Activated CD4-positive, alpha-beta T cell treated with anti-CD3 and anti-CD28 coated beads, Interleukin-2, amount 50 U/mL, for 24 hours (primary cell): ENCODE measurements at places on chromosomes 2 and 18.

DNA sequence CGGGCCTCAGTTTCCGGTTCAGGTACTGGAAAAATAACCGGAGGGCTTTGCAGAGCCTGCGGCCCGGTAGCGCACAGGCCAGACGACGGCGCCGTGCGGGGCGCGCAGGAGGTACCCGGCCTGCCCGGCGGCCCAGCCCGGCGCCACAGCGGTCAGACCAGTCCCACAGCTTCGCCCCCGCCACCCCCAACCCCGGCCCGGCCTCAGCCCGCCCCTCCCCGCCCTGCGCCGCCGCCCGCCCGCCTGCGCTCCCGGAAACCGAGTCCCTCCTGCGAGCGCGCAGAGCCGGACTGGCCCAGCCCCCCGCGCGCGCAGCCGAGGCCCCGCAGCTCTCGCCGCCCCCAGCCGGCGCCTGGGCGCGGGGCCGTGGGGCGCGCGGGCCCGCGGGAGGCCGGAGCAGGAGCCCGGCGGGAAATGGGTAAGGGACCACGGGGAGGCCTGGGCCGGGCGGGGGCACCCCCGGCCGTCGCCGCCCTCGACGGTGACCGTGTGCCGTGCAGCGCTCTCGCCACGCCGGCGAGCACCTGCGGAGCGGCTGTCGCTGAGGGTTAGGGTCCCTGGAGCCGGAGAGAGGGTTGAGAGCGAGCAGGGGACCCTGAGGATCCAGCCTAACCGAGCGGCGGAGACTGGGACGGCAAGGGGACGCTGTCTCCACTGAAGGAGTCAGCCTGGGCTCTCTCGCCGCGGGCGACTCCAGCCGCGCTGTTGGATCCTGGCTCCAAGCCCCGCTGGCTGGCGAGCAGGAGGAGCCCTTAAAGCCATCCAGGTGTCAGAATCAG is 16.5 kb upstream of the PSD4 start:
- DNase-seq, result no peak

DNA sequence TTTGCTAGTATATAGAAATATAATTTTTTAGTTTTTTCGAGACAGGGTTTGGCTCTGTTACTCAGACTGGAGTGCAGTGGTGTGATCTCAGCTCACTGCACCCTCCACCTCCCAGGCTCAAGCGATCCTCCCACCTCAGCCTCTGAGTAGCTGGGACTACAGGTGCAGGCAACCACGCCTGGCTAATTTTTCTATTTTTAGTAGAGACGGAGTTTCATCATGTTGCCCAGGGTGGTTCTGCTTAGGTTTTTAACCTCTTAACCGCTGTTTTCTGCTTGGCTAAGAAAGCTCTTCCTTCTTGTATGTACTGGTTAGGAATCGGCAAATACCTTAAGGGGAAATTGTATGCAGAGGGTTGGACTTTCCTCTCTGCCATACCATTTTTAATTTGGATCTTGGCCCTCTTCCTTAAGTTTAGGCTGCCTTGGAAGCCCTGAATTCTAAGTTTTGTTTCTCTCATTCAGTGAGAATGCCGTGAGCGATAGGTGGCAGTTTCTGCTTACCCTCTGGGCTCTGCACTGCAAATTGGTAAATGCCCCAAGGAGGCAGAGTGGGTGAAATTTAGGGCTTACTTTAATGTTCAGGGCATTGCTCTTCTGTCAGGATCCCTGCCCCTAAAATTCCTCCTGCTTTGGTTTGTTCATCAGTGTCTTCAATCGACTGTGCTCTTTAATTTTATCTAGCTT is 32.3 kb downstream of the EML6 start:
- no peak for DNase-seq

DNA sequence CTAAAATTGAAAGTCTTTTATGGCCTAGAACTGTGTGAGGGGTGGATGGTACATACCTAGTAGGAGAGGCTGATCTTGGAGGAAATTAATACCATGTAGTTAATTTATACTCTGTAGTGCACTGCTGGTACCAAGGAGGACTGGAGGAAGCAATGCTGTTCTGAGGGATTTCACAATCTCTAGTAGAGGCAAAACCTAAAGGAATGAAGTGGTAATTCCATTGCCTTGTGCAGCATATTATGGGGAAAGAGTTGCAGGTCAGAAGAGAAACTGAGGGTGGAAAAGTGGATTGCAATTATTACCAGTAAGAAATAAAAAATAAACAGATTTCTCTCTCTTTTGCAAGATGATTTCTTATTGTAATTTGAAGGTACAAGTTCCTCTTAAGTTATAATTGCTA is 2.2 kb downstream of the ABI2 start:
- DNase-seq, result no peak

- no peak for DNase-seq
Measured at GRCh38 chr2:73451263-73451972, 65.8 kb downstream of the ALMS1 start.

GRCh38 chr18:8139127-8139527 is 470.1 kb upstream of the RAB12 start:
- no peak for DNase-seq

DNA sequence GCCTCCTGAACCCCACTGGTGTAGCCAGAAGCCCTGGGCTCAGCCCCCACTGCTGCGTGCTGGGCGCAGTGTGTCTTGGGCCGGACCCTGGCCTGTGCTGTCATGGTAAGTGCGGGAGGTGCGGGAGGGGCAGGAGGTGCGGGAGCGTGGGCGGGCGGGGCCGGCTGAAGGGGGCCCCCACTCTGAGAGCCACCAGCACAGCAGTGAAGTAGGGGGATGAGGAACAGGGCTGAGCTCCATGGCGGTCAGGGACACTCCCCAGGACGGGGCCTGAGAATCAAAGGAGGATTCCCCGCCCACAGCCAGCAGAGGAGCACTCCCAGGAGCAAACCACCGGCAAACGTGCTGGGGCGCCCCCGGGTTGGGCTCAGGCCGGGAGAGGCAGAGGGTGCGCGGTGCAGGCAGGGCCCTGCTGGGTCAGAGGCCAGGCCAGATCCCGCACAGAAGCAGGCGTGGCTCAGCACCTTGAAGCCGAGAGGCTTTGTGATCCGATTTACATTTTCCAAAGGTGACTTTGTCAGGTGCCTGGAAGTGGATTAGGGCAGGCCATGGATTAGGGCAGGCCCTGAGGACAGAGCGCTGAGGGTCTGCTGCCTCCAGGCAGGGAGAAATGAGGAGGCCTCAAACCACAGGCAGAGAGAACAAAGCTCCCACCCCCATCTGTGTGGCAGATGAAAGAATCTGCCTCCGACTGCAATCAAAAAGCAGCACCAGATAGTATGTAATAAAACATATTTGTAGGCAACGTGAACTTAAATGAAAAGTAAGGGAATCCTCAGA is 152.0 kb upstream of the RAB6C start:
- DNase-seq, result no peak

DNA sequence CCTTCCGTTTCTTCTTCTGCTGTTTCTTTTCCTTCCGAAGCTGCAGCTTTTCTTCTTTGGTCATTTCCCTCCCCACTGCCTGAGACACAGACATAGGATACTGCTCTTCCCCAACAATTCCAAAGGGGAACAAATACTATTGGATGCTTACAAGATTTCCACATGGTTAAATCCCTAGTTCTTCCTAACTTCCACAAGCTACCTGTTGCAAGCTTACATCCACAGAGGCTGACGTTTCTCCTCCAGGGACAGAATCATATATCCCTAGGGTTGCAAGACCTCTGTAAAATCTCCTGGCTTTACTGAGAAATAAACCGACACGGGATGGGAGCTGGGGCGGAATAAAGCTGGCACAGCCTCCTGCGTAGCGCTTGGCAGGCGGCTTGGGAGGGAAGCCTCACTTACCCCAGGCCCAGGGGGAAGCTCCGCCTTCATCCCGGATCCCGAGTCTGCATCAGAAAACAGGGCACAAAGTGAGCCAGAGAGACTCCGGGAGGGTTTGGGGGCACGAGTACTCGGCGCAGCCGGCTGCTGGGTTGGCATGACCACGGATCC is 590 bp downstream of the EIF2B4 start:
- DNase-seq, result peak; percentile 27

DNA sequence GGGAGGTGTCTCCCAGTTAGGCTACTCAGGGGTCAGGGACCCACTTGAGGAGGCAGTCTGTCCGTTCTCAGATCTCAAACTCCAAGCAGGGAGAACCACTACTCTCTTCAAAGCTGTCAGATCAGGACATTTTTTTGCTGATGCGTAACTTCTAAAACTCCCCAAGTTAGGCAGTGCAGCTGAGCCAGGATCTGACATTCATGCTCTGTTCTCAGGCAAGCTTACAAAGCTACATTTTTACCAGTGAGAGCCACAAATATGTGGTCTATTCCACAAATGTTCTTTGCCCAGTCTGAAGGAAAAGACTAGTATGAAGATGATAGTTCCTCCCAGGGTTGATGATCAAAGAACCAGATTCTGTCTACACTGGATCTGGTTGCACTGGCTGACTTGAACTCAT is 184.1 kb downstream of the MTCL1 start:
- no peak for DNase-seq

GRCh38 chr2:19256121-19256601 is 102.3 kb downstream of the OSR1 start:
- no peak for DNase-seq

DNA sequence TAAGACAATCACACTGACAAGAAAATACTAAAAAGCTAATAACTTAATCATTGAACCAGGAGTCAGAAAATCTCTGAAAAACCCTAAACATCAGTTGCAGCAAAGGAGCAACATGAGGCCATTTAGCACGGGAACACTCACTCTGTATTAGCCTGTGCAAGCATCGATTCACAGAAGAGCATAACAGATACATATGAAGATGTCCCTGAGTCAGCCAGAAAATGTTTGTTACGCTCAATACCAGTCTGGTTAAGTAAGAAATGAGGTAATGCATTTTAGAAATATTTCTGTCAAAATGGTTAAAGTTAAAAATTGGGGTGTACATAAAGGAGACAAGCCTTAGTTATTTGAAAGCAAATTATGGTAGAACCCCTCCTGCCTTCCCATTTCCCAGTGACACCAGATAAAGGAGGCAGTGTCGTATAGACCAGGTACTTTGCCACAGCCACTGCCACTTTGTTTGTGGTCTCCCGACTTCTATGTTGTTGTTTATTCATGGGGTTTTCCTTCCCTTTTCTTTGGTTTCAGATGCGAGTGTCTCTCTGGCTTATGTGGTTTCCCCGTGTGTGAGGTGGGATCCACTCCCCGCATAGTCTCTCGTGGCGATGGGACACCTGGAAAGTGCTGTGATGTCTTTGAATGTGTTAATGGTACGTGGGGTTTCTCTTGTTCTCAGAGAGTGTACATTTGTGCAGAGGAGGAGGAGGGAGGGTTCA is 108.6 kb downstream of the CRIM1 start:
- no peak for DNase-seq

DNA sequence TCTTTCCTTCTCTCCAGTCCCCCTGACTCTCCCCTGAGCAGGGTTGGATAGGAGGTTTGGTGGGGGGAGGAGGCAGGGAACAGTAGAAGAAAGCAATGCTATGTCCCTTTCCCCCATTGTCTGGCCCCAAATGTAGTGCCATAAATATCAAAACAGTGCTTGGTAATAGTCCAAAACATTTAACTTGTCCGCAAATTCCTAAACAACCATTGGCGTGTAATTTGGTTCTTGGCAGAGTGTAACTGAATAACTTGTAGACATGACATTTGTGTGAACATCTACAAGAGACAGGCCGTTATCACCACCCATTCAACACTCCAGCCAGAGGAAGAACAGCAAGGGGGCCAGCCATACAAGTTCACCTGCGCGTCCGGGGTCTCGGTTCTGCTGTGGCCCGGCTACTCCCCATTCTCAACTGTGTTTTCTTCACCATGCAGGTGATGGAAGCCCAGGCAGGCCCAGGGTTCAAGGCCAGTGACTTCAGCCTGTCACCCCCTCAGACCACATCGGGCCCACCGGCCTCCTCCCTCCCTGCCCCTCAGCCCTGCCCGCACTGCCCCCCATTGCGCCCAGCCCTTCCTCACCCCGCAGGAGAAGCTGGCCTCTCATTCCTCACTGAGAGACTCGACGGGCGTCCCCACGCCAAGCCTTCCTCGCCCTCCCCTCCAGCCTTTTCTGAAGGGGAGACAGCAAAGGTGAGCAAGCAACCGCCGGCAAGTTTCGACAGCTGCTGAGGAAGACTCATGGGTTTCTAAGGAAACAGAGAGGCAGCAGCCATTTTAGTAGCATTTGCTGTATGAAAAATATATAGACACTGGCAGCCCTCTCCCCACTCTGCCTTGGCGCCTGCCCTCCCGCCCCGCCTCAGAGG is 699 bp upstream of the RAPGEF4 start:
- DNase-seq, result peak; percentile 5

GRCh38 chr2:170942615-170943014 is 13.6 kb downstream of the GORASP2 start:
- no peak for DNase-seq

- no peak for DNase-seq
Measured at GRCh38 chr2:150376553-150377335, 110.7 kb downstream of the RND3 start.

- no peak for DNase-seq
Measured at GRCh38 chr2:160491911-160492371, 1.7 kb downstream of the RBMS1 start.

DNA sequence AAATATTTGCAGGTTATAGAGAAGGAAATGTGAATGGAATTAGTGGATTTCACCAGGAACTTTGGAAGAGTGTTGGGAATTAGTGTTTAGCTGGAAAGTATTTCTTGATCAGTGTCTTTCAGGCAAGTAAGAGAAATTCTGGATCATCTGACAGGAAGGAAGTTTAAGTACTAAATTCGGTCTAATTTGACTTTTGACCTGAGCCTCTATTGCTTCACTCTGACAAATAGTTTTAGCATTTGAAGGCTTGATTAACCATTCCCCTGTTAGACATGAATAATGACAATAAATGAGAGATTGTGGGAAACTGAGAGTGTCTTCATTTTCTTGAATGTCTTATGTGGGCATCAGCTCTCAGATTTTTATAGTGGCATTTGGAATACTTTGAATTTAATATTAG is 16.0 kb downstream of the CCNT2 start:
- DNase-seq, result no peak

DNA sequence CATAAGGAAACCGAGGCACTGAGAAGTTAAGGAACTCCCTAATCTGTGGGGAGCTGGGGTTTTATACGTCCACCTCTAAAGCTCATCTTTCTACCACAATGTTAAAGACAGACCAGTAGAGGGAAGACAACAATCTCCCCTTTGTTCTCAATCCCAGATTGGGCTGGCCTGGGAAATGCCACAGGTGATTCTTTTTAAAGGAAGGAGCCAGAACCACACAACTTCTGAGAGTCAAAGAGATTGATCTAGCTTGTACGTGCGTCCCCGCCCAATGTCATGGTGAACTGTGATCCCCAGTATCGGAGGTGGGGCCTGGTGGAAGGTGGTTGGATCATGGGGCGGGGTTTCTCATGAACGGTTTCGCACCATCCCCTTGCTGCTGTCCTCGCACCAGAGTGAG is 81.8 kb upstream of the LCLAT1 start:
- no peak for DNase-seq

DNA sequence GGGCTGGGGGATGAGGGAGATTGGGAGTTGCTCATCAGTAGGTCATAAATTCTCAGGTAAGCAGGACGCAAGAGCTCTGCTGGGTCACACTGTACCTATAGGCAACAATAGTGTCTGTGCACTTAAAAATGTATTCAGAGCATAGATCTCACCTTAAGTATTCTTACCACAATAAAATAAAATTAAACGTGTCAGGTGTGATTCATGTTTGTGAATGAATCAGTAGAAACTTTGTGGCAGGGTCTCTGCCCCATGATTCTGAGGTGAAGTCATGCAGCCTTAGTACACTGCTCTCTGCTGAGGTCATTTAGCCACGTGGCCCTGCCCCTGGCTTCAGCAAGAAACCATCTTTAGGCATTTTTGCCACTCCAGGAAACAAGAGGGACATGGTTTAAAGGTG is 253.8 kb downstream of the FBXO15 start:
- DNase-seq, result no peak

GRCh38 chr18:21656402-21656801 is 44.3 kb downstream of the SNRPD1 start:
- no peak for DNase-seq
